Stimulated activated CD8-positive, alpha-beta memory T cell treated with anti-CD3 and anti-CD28 coated beads, Interleukin-4, amount 100 ng/mL, for 1 hour (primary cell): ENCODE measurements at places on chromosomes 5 and 9.

GRCh38 chr5:81995407-81995806, 23.6 kb downstream of the ATG10 start:
- no peak for DNase-seq

DNA sequence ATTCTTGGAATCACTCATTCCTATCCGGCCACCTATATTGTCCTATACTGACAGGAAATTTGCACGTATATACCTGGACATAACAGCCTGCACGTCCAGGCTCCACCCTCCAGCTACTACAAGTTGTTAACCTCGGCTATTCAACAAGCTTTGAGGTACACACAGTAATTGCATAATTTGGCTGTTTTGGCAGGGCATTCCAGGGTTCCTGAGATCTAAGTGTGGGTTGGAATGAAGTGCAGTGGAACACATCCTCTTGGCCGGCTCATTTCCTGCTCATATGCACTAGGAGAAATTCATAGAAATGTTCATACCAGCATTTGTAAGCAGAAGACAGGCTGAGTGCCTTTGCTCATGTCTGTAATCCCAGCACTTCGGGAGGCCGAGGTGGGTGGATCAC, 222.3 kb downstream of the FBXL7 start:
- no peak for DNase-seq

DNA sequence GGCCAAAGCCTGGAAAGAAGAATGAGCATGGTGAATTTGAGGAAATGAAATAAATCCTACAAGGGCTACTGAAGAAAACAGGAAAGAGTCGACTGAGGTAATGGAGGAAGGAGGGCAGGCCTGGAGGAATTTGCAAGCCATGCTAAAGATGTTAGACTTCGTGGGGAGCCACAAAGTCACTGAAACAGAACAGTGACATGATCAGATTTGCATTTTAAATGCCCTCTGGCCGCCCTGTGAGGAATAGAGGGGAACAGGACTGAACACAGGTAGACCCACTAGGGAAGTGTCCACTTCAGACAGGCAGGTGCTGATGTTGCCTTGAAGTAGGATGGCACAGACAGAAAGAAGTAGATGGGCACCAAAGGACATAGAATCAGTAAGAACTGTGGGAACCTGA, 42.8 kb upstream of the RLN1 start:
- no peak for DNase-seq

DNA sequence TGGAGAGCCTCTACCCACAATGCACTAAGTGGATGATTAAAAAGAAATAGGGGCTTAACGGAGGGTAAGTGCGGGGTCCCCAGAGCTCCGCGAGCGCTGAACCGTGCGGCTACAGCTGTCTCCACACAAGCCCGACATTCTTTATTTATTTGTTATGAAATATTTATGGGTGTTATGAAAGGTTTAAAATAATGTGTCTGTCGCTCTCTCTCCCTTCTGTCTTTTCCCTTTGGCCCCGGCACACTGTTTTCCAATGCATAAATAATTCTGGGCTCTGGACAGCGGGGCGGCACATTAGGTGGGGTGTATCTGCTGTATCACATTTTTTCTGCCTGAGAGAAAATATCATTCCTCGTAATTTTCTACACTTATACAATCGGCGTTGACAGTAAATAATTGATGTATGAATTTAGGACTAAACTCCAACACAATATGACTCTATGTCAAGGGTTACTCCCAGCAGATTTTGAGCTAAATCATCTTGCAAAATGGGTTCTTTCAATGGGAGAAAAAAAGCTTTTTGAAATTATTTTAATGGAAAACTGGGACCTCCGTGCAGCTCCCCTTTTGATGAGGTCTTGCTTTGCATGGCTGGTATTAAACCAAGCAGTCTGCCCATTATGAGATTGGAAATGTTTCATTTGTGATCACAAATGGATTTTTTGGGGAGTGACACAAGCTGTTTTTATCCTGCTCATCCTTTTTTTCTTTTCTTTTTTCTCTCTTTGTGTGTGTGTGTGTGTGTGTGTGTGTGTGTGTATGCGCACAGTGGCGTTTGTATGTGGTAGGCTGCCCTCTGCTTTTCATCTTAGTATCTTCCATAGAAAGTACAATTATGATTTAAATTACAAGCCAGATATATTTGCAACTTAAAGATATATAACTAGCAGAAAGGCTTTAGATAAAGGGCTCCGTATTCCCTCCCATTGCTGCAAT, 370.6 kb upstream of the IRX4 start:
- DNase-seq = no peak

DNA sequence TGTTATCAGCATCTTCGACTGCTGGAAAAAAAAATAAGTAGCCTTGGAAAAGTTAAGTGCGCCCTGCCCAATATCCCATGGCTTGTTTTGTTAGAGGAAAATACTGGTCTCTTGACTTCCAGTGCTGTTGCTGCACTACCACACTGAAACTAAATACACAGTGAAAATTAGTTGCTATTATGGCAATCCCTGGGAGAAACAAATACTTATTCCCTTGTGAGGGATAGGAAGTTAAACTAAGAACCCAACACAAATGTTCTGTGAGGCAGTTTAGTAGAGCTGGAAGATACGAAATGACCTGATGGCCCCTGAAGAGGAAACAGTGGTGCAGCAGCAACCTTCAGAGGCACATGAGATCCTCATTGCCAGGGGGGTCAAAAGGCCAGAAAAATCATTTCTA, 164.0 kb downstream of the ARL15 start:
- no peak for DNase-seq

GRCh38 chr5:1330146-1330846, 14.6 kb downstream of the CLPTM1L start:
- no peak for DNase-seq

- DNase-seq = no peak
These were observed 78.7 kb upstream of the ACTBL2 start for GRCh38 chr5:57561231-57561842.

- DNase-seq = no peak
These were observed 335.3 kb upstream of the CDH18 start for GRCh38 chr5:20323323-20323722.

GRCh38 chr5:178180141-178180863, 6.9 kb downstream of the GMCL2 start:
- no peak for DNase-seq

GRCh38 chr9:19216466-19216865, 14.0 kb upstream of the DENND4C start:
- DNase-seq = no peak

DNA sequence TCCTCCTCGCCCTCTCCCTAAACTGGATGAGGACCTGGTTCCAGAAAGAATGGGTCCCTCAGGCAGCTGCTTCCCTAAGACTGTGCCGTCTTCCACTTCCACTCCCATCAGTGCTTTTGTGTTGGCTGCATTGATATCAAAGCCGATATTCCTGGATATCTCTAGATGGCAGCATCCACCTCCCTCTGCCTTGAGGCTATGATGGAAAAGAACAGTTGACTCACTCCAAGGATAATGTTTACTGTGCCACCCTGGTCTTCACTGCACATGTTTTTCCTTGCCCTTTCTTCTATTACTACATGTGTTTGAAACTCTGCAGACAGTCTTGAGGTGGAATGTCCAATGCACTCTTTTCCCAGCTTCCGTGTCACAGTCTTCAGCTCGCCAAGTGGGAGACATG, 211.6 kb downstream of the MAST4 start:
- no peak for DNase-seq

GRCh38 chr9:97660340-97660739, 26.7 kb downstream of the NCBP1 start:
- no peak for DNase-seq

DNA sequence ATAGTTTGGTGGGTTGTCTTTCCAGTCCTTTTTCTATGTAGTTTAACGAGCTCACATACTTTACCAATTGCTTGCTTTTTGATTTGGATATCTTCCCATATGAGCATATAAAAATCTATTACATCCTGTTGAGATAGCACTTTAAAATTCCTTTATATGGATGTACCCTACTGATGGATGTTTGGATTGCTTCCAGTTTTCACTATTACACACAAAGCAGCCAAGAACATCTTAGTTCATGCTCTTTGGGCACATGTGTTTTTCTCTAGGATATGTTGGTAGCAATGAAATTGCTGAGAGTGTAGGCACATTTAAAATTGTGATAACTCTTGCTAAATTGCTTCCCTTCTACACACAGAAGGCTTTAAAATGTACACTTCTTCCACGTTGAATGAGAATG, 56.1 kb upstream of the NTRK2 start:
- DNase-seq = no peak

GRCh38 chr5:13107537-13107936, 837.0 kb downstream of the DNAH5 start:
- no peak for DNase-seq

- no peak for DNase-seq
These were observed 10.4 kb downstream of the CCDC127 start for GRCh38 chr5:207599-207998.

- DNase-seq = peak; percentile 87
These were observed at the start of gene ARRDC1 for GRCh38 chr9:137605121-137606004. Gene ARRDC1, plus strand, starts transcription at chr9:137605686. Its CDS starts 32 bp downstream, at chr9:137605718.

DNA sequence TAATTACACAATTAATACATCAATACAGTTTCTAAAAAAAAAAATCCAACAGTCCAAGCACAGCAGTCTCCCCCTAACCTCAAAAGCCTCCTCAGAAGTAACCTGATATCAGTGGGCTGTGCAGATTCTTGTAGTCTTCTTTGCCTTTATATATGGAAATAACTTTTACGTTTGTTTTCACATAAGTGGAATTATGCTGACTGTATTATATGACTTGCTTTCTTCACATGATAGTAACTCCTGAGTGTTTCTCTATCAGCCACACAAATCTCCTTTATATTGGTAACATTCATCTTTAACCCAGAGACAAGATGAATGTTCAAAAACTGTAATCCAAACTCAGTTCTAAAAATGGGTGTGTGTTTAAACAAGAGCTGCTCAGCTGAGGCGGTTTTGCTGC, 71.9 kb upstream of the FANCC start:
- no peak for DNase-seq

GRCh38 chr9:124473310-124473709, 23.1 kb downstream of the ADGRD2 start:
- DNase-seq = no peak

DNA sequence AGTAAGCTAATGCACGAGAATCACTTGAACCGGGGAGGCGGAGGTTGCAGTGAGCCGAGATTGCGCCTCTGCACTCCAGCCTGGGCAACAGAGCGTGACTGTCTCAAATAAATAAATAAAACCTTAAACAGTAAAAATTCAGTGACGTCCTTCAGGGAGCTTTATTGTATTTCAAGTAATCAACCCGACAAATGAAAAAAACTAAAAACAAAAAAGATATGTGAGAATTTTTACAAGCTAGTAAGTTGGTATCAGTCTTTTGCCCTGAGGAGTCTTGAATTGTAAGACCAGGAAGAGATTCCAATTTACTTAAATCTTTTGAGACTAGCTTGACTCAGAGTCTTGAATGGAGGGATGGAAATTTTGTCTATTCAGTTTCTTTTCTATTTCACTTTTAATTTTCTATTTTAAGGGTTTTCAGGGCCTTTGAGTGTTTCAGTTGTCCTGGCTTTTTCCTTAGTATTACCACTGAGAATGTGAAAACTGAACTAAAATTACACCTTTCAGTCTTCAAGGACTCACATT, 126.0 kb upstream of the DHFR start:
- no peak for DNase-seq

DNA sequence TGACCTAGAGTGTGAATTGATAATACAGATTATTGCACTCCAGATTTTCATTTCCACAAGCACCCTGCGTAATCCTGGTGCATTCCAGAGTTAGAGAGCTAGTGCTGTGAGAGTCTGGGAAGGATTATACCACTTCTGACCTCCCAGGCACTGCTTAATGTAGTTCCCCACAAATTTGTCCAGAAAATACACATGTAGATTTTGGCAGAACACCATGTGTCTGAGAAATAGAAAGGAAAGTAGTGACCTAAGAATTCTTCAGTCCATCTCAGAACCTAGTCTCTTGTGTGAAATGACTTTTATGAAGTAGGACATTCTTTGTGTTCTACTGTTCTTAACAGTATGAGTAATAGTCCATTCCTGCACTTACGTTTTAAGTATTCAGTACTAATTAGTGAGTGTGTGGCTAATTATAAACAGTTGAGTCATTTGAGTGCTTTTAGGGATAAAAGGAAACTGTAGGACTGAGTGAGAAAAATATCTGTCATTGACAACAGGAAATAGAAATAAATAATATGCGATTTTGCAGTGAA, 27.8 kb upstream of the PTPDC1 start:
- DNase-seq = no peak

DNA sequence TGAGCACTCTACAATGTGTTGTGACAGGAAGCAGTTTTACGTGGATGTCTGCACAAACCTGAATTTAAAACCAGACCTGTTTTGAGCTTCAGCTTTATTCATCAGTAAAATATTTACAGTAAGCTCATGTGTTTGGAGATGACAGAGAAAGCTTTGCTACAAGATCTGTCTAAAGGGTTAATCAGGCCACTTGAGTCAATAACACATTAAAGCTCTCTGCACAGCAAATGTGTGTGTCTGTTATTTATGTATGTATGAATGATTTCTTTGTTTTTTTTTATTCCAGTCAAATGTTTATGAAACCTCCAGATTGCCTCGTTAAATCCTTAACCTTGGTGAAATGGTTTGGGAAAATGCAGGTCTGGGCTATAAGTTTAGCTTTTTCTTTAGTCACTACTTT, 77.3 kb upstream of the SREK1 start:
- no peak for DNase-seq

GRCh38 chr5:92980491-92980890, 600.5 kb downstream of the NR2F1-AS1 start:
- DNase-seq = no peak

GRCh38 chr5:83126501-83126900, 49.2 kb downstream of the XRCC4 start:
- no peak for DNase-seq

- DNase-seq = no peak
These were observed 22.1 kb downstream of the PCDHGC5 start for GRCh38 chr5:141510850-141511601.

- no peak for DNase-seq
These were observed 67.5 kb downstream of the MAMDC2 start for GRCh38 chr9:70111042-70111602.

DNA sequence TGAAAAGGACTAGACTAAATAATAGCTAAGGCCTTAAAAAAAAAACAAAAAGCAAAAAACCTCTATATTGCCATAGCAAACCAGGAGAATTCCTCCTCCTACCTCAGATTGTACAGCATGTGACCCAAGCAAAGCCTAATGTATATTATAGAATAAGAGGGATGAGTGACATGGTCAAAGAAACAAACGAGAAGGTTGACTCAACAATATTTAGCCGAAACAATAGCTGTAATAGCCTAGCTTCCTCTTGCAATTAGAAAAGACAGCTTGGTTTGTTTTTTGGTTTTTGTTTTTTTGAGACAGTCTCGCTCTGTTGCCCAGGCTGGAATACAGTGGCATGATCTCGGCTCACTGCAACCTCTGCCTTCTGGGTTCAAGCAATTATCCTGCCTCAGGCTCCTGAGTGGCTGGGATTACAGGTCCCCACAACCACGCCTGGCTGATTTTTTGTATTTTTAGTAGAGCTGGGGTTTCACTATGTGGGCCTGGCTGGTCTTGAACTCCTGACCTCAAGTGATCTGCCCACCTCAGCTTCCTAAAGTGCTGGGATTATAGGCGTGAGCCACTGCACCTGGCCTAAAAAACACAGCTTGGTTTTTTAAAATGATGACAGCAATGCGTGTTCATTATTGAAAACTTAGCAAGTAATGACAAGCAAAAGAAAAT, 5.6 kb downstream of the NLN start:
- DNase-seq = no peak
